Brain pericyte (primary cell): ENCODE measurements at places on chromosomes 2 and 18.

DNA sequence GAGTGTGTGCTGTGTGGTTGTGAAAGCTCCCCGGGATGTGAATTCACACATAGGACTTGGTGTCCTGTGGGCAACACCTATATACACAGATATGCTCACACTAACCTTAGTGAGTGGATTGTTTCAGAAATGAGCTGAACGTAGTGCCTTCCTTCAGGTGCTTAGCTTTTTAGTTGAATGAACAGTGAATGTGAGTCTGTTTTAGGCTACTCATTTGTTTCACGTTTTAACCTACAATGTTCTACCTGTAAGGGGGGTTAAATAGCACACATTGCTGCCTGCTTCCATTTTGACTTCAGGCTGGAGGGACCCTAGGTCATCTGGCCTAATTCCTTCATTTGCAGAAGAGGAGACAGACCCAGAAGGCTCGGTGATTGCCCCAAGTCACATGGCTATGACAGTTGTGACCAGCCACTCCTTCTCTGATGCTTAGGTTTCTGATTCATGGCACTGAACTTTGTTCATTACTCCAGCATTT is 1.0 kb downstream of the PLEK start:
- no peak for DNase-seq

DNA sequence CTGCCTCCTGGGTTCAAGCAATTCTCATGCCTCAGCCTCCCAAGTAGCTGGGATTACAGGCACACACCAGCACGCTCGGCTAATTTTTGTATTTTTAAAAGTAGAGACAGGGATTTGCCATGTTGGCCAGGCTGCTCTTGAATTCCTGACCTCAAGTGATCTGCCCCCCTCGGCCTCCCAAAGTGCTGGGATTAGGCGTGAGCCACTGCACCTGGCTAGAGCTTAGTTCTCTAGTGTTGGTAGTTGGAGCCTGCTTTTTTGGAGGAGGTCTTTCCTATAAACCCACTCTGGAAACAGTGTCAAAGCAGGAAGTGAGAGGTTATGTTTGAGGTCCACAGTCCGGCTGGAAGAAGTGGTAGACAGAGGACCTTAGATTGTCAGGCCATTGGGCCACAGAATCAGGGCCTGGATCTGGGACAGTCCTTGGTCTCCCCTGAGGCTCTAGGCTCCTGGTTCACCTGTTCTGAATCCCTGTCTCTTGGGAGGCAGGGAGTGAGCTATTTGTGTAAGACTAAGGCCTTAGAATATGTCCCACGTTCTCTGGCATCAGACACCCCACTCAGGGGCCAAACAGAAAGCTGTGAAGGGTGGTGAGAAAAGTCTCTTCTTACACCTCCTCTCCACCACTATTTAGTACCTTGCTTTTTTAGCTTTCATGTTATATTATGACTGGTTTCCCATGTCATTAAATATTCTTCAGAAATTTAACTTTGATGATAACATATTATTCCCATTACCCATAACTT is 34.5 kb downstream of the PCBP1 start:
- DNase-seq = no peak

- DNase-seq = no peak
Observed at GRCh38 chr2:217975626-217976025, 27.2 kb downstream of the TNS1 start.

DNA sequence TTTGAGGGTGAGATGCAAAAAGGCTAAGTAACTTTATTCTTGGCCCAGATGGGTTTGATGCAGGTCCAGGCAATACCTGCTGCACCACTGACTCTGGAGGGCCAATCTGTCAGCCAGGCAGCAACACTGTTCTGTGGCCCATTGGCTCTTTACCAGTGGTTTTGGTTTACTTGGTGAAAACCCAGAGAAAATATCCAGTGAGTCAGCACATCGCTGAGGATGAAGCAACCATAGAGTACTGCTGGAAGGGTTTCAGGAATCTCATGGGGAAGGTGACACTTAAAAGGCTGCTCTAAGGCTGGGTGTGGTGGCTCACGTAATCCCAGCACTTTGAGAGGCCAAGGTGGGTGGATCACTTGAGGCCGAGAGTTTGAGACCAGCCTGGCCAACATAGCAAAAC is 192.5 kb upstream of the FAM98A start:
- no peak for DNase-seq
